Stimulated activated CD4-positive, alpha-beta T cell treated with anti-CD3 and anti-CD28 coated beads, Interleukin-15, amount 100 ng/mL, for 1 hour (primary cell): ENCODE measurements at places on chromosomes 4 and X.

GRCh38 chr4:85445050-85445639 is 29.8 kb upstream of the ARHGAP24 start:
- no peak for DNase-seq

DNA sequence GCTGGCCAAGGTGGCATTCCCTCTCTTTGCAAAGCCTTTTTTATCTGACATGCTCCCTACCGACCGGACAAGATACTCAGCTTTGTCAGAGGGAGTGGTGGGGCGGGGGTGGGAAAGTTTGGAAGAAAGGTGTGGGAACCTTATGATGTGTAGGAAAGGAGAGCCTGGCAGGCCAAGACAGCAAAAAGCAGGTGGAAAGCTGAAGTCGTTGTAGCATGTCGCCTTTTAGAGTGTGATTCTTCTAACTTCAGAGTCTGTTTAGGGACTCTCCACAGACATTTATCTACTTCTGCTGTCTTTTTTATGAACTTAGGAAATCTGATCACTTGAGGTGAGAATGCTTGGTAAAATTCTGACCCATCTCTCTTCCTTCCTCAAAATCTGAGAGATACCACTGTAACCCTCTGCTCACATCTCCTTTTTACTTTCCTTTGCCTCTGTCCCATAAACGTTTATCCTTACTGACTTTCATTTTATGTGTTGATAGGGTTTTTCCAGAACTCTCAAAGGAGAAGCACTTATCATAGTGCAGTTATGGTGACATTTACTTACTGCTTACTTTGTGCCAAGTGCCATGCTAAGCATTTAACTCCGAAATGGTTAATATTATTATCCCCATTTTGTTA is 8.2 kb upstream of the RUFY3 start:
- DNase-seq, result no peak

DNA sequence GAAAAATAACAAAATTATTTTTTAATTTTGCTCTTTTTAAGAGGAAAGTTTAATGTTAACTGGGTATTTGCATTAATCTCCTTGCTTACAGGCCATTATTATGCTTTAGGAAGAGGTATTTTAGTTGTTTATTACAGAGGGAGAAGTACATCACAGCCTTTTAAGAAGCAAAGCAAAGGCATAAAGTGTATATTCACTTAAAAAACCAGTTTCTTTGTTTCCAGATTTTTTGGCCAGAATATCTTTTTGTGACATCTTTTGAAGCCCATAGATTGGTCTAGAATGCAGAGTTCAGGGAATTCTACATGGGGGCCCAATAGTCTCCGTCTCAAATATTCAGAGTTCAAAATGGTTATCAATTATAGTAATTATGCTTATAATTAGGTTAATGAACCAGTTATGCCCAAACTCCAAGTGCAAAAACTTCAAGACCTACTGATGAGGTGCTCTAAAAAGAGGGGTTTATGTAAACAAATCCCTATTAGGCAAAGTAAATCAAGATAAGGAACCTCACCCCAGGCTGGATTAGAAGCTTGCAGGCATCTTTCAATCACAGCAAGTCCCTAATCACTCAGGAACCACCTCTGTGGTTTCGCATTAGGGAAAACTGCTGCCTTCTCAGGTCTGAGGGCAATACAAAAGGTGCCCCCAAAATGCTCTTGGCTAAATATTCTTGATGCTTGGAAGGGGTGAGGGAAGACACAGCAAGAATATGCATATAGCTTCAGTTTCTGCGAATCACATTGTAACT is 1.4 kb downstream of the CXXC4 start:
- DNase-seq, result no peak

DNA sequence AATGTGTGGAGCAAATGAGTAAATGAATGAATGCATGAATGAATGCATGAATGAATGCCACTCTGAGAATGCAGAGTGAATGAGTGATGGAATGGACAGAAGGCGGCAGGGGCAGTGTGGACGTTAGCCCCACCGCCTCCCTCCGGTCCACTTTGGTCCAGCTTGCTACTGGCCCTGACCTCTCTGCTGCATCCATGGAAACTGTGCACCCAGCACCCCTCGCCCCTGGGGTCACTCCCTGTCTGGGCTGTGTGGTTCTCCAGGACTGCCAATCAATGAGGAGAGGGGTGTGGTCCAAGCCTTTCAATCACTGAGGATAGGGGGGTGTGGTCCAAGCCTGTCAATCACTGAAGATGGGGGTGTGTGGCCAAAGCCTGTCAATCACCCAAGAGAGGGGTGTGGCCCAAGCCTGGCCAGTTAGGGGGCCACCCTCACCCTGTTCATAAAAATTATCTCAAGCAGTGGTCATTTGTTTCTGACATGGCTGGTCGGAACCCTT is 39.2 kb upstream of the ASMTL start:
- no peak for DNase-seq

DNA sequence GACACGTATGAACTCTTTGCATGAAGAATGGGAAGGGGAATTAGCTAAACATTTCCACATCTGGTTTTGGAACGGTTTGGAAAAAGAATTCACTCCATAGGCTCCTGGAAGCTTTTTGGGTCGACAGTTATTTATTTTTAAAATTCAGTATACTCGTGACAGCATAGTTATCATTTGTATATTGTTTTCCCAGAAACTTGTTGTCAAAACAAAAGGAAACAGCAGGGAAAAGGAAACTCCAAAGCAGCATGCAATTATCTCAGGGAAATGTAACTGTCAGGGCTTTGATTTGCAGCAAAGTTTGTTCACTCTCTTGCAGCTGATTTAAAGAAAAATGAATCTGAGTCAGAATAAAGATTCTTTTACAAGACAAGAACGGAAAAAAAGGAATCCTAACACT is 86.5 kb downstream of the PLAC1 start:
- no peak for DNase-seq

DNA sequence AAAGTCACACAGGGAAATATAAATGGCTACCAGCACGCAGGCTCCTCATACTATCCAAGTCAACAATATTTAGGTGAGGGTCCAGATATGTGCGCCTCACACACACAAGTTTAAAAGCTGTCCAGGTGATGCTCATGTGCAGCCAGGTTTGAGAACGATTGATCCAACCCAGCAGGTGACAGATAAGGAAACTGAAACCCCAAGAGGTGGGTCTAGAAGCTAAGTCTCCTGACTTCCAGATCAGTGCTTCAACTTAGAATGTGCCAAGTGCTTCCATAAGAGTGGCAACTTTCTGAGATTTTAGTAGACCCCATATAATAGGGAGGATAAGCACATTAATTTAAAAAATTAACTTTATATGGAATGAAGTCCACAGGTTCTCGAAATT is 54.4 kb upstream of the NAP1L5 start:
- no peak for DNase-seq

- no peak for DNase-seq
Measured at GRCh38 chr4:119118397-119118796, 17.2 kb upstream of the MYOZ2 start.

- DNase-seq, result no peak
Measured at GRCh38 chr4:188691811-188692210, 552.6 kb downstream of the TRIML1 start.

DNA sequence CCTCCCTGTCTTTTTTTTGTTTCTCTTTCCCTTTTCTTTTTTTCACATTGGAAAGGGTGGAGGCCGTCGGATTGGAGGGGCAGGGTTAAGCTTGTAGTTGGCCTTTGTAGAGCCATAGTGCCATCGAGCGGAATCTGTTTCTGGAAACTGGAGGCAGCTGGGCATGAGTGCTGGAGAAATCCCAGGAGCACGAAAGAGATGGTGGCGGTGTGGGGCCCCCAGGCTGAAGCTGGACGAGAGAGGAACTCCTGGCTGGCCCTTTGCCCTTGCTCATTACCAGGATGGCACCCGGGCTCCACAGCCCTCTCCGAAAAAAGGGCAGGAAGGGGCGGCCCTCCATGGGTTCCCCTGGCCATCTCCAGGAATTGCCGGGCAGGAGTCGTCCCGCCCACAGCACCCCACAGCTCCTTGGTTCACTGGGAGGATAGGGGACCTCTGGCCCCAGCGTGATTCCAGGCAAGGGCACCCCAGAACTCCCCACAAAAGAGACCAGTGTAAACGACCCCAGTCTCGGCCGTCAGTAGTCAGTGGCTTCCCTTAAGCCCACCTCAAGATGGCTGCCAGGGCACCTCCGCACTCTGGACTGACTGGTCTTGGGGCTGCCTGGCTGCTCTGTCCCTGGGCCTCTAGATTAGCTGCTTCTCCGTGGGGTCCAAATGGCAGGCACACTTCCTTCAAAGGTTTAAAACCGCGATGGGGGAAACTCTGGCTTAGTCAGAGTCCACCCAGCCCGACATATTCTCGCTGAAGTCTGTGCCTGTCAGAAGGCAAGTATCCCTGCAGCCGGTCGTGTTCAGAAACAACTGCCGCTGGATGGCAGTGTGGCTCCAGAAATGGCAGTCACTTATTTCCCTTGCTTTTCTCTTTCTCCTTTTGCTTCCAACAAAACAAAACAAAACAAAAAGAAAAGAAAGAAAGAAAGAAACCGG is 74.1 kb downstream of the NBDY start:
- peak; percentile 4 for DNase-seq

- DNase-seq, result no peak
Measured at GRCh38 chr4:385934-386707, 48.5 kb downstream of the ZNF141 start.

- DNase-seq, result no peak
Measured at GRCh38 chr4:14520171-14520570, 482.1 kb upstream of the CPEB2 start.

DNA sequence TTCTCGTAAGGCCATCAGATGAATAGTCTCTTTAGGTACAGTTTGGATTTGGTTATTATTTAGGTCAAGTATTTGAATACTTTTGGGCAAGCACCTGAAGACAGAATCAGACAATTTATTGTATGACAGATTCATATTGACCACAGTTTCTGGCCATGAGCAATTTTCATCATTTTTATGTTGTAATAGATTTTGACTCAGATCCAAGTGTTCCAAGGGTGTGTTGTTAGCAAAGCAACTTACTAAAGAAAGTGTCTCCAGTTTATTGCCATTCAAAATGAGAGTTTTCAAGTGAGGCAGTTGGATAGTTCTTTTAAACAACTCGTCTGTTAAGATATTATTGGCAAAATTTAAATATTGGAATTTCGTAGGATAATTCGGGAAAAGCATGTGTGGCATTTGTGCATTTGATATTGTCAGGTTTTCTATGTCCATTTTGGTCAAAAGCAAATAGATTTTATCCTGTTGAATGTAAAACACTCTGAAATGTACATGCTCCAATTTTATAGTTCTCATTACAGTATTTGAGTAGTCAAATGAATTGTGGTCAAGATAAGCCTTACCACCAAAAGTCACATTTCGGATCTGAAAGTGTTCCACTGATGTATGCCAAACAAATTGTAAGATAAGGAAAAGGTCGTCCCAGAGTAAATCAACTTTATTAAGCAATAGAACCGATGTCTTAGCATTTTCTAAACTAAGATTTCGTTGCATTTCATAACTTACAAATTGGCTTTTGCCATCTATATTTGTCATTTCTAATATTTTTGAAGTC is 8.4 kb downstream of the TLR10 start:
- DNase-seq, result no peak

GRCh38 chr4:151524610-151525009 is 115.6 kb downstream of the FHIP1A start:
- no peak for DNase-seq

DNA sequence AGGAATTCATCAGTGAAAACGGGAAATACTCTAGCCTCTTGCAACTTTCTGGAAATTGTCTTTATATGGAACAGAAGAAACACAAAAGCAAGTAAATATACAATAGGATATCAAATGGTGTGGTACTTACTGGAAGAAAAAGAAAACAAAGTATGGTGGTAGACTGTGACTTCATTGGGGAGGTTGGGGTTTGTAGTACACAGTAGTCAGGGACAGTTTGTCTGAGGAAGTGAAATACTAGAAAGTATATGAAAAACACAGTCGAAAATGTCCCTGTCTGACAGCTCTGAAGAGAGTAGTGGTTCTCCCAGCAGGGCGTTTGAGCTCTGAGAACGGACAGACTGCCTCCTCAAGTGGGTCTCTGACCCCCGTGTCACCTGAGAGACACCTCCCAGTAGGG is 390.0 kb upstream of the NWD2 start:
- no peak for DNase-seq

GRCh38 chrX:80576806-80577533 is 156.7 kb downstream of the TENT5D start:
- no peak for DNase-seq

GRCh38 chr4:3269991-3270611 is 21.1 kb downstream of the MSANTD1 start:
- DNase-seq, result no peak

DNA sequence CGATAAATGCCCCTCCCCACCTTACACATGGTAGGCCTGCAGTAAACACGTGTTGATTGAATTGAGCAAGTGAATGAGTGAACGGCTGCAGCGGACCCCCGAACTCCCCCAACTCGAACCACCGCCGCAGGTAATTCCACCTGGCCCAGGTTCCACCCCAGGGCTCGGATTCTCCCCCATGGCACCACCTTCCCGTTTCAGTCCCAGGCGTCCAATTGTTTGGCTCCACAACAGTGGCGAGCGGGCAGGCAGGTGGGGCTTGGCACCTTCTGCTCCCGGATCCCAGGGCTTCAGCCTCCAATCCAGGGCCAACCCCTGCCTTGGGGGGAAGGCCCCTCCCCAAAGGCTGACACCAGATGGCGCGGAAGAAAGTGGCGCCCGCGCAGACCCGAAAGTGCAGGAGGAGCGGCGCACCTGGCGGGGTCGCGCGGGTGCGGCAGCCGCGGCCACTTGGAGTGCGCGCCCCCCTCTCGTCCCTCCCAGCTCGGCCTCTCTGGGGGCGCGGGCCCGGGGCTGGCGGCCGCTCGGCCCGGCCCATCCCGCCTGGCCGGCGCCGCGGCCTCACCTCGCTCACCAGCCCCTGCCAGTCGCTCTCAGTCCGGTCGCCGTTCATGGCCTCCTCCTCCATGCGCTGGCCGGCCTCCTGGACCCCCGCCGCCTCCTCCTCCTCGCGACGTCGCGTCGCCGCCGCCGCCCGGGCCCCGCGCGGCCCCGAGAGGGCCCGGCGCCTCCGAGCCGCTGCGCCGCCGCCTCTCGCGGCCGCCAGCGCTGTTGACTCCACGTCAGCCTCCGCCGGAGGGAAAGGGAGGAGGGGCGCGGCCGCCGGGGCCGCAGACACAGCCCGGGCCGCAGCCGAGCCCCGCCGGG is at the start of gene CCDC149:
Gene CCDC149 (minus strand): TSS at position 791 of the 867 bp plus-strand sequence. CDS start 178 bp downstream, at position 613.
- no peak for DNase-seq

- DNase-seq, result no peak
Measured at GRCh38 chrX:16466640-16467432, 183.1 kb upstream of the S100G start.

- DNase-seq, result peak; percentile 35
Measured at GRCh38 chrX:110412971-110413726, 54.5 kb downstream of the RTL9 start.

DNA sequence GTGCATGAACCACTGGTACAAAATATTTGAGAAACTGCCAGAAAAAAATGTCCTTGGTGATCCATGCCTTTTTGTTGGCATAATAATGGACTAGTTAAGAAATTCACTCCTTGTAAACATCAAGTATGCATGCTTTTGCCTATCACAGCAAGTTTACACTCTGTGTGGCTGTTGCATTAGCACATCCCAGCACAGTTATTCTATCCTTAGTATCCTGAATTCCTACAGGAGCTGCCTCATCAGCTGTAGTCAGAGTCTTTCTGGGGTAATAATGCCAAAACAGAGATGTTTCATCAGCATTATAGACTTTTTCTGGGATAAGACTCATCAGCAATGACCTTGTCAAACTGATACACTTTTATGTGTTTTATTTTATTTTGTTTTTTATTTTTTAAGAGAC is 82.8 kb downstream of the CHIC2 start:
- DNase-seq, result no peak

GRCh38 chr4:8045909-8046308 is 106.2 kb upstream of the AFAP1 start:
- no peak for DNase-seq
